Liver (tissue), 10 donors: ENCODE measurements at places on chromosomes 11 and 22.

DNA sequence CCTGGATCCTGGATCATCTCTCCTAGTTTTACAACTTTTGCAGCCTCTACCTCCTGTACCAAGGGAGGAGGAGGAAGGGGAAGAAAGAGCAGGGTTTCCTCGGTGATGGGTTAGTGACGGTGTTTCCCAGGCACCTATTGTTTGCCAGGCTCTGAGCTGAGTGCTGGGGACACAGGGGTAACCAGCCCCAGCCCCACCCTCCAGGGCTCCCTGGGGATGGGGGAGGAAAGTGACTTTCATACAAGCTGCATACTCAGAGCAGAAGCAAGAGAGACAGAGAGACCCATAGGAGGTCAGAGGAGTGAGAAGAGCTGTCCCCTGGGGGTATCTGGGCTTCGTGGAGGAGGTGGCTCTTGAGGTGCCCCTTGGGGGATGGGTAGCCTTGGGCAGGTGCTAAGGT is 89.4 kb upstream of the THY1 start:
- no peak overlapping the region for H3K4me3 ChIP-seq
- H3K36me3 ChIP-seq: no peaks in the 10 kb centered on the region
- no peak overlapping the region for H3K27ac ChIP-seq
- H3K27me3 ChIP-seq: no peaks in the 10 kb centered on the region

GRCh38 chr11:43573233-43573632 is 107.3 kb upstream of the HSD17B12 start:
- H3K4me1 ChIP-seq: no peaks in the 10 kb centered on the region
- H3K27me3 ChIP-seq: peaks cover 9% of the 10 kb centered on the region
- DNase-seq: no peak
- H3K27ac ChIP-seq: no peak overlapping the region
- H3K4me3 ChIP-seq: no peak overlapping the region
- H3K36me3 ChIP-seq: no peaks in the 10 kb centered on the region

GRCh38 chr11:30432178-30432577 is 109.3 kb downstream of the ARL14EP start:
- no peak overlapping the region for H3K4me3 ChIP-seq
- no peaks in the 10 kb centered on the region for H3K4me1 ChIP-seq
- DNase-seq: no peak

DNA sequence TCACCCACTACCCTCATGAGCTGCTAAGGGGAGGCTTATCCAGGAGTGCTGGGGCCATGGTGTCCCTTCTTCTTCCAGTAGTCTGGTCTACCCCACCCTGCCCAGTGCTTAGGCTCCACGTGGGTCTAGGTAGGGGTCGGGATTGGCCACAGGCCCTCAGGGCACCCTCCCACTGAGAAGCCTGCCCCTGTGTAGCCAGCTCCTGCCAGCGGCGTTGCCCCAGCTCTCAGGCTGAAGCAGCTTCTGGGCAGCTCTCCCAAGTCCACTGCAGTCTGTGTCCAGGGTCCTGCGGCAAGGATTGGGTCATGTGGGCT is 24.0 kb upstream of the RIC3 start:
- H3K4me1 ChIP-seq: no peaks in the 10 kb centered on the region
- H3K27ac ChIP-seq: no peak overlapping the region
- DNase-seq: no peak
- no peaks in the 10 kb centered on the region for H3K27me3 ChIP-seq

GRCh38 chr11:31529701-31530100 is 20.1 kb downstream of the ELP4 start:
- no peaks in the 10 kb centered on the region for H3K36me3 ChIP-seq
- no peak overlapping the region for H3K27ac ChIP-seq
- DNase-seq: no peak

DNA sequence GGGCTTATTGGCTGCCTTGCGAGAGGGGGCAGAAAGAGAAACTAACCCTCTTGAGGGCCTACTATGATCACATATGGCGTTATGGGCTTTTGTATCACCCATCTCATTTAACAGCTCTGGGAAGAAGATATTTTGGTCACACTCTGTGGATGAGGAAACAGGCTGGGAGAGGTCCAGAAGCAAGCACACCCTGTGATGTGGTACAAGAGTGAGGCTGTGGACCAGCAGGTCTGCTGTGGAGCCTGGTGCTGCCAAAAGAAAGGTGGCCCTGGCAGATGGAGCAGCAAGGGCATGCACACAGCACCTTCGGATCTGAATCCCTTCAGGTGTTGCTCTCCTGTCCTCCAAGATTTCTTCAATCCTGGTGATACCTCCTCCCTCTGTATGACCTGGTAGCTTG is 64.1 kb downstream of the KCNC1 start:
- H3K27me3 ChIP-seq: no peaks in the 10 kb centered on the region
- no peak overlapping the region for H3K4me3 ChIP-seq
- H3K27ac ChIP-seq: no peak overlapping the region
- H3K36me3 ChIP-seq: no peaks in the 10 kb centered on the region

DNA sequence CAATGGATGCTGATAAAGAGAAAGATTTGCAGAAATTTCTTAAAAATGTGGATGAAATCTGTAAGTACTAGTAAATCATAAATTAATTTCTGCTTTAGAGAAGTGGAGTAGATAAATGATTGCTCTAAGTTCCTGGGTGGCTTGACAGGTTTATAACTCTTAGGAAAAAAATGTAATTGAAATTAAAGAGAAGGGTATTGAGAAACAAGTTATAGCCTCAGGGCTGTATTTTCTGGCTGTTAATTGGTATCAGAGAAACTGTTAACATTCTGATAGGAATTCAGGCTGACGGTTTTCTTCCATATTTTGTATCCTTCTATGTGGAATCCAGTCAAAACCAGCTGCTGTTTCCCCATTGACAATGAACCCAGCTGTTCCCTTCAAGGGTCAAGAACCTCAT is 1.9 kb downstream of the TTC12 start:
- peaks cover 7% of the 10 kb centered on the region for H3K4me1 ChIP-seq
- no peak for DNase-seq
- no peaks in the 10 kb centered on the region for H3K27me3 ChIP-seq
- no peak overlapping the region for H3K4me3 ChIP-seq

DNA sequence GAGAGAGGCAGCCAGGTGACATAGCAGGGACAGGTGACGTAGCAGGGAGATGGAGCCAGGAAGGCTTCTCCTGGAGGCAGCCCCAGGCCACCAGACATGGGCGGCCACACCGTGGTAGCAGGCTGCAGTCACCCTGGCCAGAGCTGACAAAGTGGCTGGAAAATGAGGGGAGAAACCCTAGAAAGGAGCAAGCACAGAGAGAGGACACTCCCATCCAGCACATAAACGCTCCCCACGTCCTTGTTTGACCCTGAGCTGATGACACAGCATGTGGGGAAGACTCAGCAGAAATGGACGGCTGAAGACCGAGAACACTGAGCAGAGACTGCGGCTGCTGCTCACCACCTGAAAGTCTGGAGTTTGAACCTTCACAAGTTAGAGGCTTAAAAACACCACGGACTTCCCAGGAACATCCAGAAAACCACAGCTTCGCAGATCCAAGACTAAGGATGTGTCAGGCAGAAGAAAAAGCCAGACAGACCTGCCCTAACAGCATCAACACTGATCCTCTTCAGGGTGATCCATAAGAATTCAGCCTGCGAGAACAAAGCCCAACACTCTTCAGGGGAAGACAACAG is 28.7 kb downstream of the DRD4 start:
- H3K4me1 ChIP-seq: no peaks in the 10 kb centered on the region
- no peak overlapping the region for H3K27ac ChIP-seq
- DNase-seq: no peak
- peaks cover 13% of the 10 kb centered on the region for H3K36me3 ChIP-seq

DNA sequence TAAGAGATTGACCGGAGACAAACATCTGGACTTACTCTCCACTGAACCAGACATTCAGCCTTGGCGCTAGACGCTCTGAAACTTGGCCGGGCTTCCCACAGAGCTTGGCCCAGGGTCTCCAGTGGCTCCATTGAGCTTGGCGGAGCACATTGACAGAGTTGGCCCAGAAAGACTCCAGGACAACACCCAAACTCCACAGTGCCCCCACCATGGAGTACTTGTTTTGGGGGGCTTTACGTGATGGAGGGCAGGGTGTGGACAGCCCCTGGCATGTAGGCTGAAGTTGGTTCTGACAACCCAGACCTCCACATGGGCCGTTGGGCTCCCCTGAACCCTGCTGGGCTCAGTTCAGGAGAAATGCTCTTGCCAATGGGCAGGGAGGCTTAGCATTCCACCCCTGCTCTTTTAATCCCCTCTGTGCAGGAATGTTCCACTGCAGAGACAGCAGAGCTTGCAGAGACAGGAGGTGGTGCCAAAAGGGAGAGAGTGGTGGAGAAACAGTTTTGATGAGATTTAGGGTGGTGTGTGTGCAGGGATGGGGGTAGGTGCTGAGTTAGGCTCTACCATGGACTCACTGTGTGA is 102.4 kb upstream of the TIMP3 start:
- no peak overlapping the region for H3K27ac ChIP-seq
- H3K27me3 ChIP-seq: no peaks in the 10 kb centered on the region
- DNase-seq: no peak

DNA sequence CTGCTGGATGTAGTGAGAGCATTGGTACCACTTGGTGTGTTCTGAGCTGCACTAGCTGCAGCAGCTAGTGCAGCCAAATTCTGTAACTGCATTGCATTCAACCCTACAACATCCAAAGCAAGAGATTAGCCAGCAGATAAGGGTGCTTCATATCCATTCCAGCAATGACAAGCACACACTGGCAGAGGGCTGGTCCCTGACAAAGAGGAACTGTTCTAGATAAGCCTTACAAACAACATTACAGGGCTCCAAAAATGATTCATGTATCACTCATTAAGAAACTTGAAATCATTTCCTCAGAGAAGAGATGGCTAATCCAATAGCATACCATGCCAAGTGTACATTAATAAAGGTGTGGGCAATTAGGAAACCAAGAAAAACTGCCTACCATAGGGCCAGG is 28.4 kb upstream of the RAPSN start:
- H3K4me1 ChIP-seq: no peaks in the 10 kb centered on the region
- H3K27ac ChIP-seq: no peak overlapping the region
- H3K27me3 ChIP-seq: no peaks in the 10 kb centered on the region
- DNase-seq: no peak
- H3K36me3 ChIP-seq: peaks cover 23% of the 10 kb centered on the region

GRCh38 chr11:106030609-106031008 is 8.6 kb upstream of the MSANTD4 start:
- H3K27ac ChIP-seq: no peak overlapping the region
- H3K4me1 ChIP-seq: no peaks in the 10 kb centered on the region
- DNase-seq: no peak
- no peaks in the 10 kb centered on the region for H3K27me3 ChIP-seq

DNA sequence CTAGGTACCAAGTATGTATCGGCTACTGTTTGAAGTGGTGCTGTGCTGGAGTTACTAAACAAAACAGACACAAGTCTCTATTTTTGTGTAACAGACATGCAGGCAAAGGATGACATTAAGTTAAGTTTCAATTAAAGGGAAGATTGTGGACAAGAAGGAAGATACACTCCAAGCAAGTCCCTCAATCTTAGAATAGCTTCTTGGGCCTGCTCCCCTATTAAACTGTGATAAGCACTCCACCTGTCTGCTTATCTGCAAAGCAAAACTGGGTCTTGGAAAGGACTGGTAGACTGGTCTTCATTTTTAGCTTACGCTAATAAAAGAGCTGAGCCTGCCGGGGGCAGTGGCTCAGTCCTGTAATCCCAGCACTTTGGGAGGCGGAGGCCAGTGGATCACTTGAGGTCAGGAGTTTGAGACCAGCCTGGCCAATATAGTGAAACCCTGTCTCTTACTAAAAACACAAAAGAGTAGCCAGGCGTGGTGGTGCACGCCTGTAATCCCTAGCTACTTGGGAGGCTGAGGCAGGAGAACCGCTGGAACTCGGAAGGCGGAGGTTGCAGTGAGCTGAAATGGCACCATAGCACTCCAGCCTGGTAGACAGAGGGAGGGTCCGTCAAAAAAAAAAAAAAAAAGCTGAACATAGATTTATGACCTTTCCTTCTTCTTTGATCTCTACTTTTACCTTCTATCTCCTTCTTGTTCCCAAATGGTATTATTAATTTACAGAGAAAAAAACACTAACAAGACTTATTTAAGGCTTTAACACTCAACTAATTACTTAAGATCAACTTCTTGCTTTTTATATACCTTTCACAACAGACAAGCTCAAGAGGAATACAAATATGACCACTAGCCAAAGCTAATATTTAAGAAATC is 4.1 kb downstream of the DDX17 start:
- no peaks in the 10 kb centered on the region for H3K27me3 ChIP-seq

DNA sequence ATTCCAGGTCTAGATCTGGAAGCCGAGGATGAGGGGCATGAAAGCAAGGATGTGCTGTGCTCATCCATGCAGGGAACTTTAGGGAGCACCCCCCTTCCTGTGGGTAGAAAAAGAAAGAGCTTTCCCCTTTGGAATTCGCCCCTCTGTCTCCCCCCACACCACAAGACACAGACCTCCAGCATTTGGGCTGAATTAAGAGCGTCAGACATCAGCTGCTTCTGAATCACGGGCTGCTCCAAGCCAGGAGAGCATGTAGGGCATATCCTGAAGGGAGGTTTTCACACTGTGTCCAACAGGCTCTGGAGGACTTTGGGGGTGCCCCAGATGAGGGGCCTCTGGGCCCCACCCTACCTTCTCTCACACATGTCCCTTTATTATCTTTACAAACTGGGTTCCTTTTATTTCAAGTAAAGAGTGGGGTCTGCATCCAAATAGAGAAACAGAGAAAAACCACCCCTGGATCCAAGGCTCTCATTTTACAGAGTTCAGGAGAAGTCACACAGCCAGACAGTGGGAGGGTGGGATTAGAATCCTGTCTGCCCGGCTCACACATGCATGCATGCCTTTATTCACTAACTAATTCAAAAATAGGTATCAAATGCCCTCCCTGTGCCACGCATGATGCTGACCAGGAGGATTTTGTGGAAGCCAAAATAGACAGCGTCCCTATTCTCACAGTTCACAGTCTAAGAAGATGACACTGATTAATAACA is 52.8 kb downstream of the LRRC32 start:
- H3K36me3 ChIP-seq: no peaks in the 10 kb centered on the region
- no peaks in the 10 kb centered on the region for H3K4me1 ChIP-seq
- H3K27ac ChIP-seq: no peak overlapping the region
- no peak for DNase-seq
- no peaks in the 10 kb centered on the region for H3K27me3 ChIP-seq

DNA sequence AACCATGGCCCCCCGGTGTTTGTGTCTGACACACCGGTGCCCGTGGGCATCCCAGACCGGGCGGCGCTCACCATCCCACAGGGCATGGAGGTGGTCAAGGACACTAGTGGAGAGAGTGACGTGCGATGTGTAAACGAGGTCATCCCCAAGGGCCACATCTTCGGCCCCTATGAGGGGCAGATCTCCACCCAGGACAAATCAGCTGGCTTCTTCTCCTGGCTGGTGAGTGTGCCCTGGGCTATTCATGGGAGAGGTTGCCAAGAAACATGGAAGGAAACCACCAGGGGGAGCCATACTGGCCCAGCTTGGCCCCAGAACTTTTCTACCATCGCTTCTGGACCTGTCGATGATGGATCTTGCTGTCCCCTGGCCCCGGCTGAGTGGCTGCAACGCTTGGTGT is 36.5 kb downstream of the PRDM11 start:
- no peak overlapping the region for H3K27ac ChIP-seq
- no peaks in the 10 kb centered on the region for H3K27me3 ChIP-seq
- H3K4me3 ChIP-seq: no peak overlapping the region
- H3K4me1 ChIP-seq: peaks cover 11% of the 10 kb centered on the region

- no peaks in the 10 kb centered on the region for H3K36me3 ChIP-seq
- H3K27ac ChIP-seq: no peak overlapping the region
- H3K27me3 ChIP-seq: no peaks in the 10 kb centered on the region
- no peak overlapping the region for H3K4me3 ChIP-seq
- peaks cover 4% of the 10 kb centered on the region for H3K4me1 ChIP-seq
Measured at GRCh38 chr11:129281471-129282415, 89.6 kb upstream of the ARHGAP32 start.
